ENCODE measurements at places on chromosomes 2 and 18.

GRCh38 chr2:61141151-61141550 is 20.8 kb upstream of the C2orf74 start:
- DNase-seq = no peak

- DNase-seq = no peak
Measured at GRCh38 chr2:207504513-207505170, 25.1 kb upstream of the CREB1 start.

GRCh38 chr2:133444465-133444864 is 123.8 kb downstream of the NCKAP5 start:
- no peak for DNase-seq

DNA sequence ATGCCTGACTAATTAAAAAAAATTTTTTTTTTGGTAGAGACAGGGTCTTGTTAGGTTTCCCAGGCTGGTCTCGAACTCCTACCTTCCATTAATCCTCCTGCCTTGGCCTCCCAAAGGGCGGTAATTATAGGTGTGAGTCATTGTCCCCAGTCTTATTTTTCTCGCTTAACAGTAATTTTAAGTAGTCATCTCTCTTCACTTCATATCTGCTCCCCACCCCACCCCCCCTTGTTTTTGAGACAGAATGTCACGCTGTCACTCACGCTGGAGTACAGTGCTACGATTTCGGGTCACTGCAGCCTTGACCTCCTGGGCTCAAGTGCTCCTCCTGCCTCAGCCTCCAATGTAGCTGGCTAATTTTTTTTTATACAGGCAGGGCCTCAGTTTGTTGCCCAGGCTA is 27.7 kb downstream of the RAB10 start:
- no peak for DNase-seq

GRCh38 chr2:139469985-139470384 is 689.8 kb upstream of the NXPH2 start:
- DNase-seq = no peak

DNA sequence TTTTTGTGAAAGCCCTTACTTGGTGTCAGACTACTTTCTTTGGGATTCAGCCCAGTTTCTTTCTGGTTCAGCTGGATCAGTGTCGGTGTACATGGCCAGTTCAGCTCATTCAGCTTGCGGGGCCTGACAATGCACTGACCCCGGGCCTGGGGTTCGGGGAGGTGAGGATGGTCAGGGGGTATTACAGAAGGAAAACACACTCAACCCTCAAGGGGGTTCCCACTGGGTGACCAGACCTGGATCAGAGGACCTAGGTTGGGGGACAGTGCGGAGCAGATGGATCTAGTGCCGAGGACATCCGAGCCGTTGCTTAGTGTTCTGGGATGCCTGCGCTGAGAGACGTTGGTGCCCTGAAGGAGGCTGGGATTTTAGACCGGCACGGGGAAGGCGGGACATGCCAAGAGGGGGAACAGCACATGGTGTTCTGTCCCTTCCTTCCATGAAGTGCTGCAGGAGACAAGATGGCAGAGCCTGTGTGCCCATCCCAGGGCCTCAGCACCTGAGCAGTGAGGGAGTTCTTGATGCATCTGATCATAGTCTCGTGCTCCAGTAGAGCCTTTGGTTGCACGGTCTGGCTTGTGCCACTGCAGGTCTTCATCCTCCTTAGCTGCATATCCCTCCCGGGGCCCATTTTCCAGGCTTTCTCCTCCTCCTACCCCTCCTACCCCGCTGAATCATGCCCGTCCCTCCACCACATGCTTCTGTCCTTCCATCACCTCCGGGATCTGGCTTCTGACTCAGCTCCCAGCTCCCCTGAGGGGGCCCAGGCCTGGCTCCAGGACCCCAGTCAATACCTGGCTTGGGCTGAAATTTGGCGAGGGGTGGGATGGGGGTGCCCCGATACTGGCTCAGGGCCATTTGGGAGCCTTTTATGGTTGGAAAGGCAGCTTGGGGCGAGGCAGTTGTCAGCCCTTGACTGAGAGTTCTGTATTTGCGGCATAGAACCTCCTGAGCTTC is 18.0 kb downstream of the SPEG start:
- DNase-seq = no peak

DNA sequence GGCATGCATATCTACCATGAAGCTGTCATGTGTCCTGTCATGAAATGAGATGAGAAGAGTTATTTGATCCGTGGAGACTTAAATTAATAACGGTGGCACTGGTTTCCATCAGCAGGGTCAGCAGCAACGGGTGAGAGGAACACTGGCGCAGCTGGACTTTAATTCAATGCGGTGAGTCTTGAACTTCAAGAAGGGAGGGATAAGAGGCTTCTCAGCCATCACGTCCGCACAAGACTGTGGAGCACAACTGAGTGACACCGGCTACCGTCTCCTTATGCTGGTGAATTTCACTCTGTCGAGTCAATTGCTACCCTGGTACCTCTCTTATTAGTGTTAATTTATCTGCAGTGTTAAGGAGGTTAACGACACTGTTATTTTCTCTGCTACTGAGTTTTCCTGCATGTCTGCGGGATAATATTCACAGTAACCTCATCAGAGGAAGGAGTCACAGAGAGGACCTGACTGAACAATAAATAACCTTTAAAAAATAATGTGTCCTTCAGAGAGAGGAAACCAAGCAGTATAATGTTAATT is 236.8 kb downstream of the EPHA4 start:
- no peak for DNase-seq

GRCh38 chr2:228688007-228688645 is 506.6 kb upstream of the SPHKAP start:
- DNase-seq = no peak

DNA sequence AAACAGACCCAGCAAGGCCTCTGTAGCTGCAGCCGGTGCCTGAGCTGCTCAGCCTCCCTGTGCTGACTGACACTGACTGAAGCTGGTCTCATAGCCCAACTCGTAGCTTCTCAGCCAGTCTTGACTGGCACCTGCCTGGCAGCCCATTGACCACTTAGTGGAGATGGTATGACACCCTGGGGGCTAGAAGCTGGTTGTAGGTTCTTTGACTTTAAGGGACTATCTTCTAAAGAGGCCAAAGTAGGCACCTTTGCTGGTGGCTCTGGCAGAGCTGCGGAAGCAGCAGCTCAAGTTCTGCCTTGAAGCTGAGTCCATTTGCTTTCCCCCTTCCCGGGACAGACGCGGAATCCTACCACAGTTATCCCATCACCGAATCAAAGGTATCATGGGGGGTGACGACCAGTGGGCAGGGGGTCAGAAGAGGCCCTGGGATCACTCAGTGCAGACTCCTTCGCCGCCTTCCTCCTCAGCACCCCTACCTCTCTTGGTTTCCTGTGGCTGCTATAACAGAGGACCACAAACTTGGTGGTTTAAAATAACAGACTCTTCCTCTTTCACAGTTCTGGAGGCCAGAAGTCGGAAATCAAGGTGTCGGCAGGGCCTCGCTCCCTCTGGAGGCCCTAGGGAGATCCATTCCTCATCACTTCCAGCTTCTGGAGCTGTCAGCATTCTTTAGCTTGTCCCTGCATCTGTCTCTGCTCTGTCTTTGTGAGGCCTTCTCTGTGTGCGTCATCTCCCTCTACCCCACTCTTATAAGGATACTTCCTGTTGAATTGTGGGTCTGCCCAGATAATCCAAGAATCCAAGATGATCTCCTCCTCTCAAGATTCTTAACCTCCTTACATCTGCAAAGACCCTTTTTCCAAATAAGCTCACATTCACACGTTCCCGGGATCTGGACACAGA is 13.7 kb upstream of the FOSL2 start:
- DNase-seq = no peak

DNA sequence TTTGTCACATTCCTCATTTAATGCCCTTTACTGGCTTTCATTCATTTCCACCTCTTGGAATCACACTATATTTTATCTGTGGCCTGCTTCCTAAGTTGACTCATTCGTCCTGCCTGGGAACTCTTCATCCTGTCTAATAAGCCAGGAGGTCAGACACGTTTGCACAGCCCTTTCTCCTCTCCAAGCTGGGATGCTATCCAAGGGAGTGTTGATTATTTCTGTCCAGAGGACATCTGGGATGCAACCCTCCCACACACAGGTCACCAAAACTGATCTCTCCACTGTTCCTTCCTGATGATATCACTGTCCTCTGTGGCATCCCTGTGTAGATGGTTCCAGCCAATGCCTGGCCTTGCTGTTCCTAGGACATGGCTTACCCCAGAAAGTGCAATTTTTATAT is 79.8 kb upstream of the NOSTRIN start:
- no peak for DNase-seq

GRCh38 chr2:214103276-214104001 is 307.4 kb upstream of the VWC2L start:
- no peak for DNase-seq

DNA sequence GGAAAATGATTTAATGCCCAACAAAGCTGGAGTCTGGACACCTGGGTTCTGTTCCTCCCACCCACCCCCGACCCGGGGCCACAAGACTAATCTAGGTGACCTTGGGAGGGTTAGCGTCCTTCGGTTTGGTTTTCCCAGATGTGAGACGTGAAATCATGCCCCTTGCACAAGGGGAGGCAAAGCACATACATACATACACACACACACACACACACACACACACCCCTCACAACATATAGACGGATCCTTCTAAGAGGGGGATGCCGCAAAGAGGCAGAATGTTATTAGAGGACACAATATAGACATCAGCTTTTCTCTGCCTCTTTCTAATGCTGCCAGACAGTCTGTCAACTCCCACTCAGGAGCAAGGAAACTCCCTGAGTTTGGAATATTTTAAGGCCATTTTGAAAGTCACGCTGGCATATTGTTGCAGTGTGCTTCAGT is 616 bp upstream of the RBMS1 start:
- no peak for DNase-seq

- no peak for DNase-seq
Measured at GRCh38 chr2:12183032-12183645, 436.7 kb downstream of the LPIN1 start.

GRCh38 chr2:149082735-149083134 is 44.2 kb downstream of the LYPD6B start:
- no peak for DNase-seq
